ENCODE measurements at places on chromosomes 5 and 9. TPM values are rescaled to one million over a fixed set of nuclear protein-coding genes. Genes with fewer than 3 reads are reported as not detected.
A peak's percentile ranks its signal among the peaks of the same experiment; 100 is the strongest.

The EGFL7 gene
- 230 TPM for total RNA-seq

The EDIL3 gene
- total RNA-seq = 17.0 TPM

The COL5A1 gene
- total RNA-seq = 29.0 TPM

DNA sequence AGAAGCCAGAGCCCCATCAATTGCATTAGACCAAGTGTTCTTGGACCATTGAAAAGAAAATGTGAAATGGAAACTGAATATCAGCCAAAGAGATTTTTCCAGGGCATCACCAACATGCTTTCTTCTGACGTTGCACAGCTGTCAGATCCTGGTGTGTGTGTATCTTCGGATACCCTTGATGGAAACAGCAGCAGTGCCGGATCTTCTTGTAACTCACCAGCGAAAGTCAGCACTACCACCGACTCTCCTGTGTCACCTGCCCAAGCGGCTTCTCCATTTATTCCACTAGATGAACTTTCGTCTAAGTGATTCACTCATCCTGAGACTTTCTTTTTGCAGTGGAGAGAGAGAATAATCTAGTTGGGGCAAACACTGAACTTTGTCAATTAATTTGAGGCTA lies 75.7 kb downstream of the PIP5K1B start:
- DNase-seq = no peak

The NKD2 gene
- total RNA-seq = 24.1 TPM

DNA sequence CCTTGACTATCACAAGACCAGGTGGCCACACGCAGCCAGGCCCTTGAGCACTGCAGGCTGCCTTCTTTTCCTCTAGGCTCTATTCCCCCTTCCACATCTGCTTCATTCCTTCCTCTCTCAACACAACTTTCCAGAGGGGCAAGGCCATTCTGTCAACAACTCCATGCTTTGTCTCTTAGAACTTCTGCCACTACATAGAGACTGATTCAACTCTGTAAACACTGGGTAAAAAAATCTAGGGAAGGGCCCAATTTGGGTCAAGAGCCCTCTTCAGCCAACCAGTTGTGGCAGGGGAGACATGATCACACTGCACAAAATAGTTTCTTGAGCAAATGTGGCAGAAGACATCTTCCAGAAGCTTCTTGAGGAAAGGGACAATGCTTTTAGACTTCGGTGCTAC lies 55.6 kb downstream of the ATPSCKMT start:
- no peak for DNase-seq

DNA sequence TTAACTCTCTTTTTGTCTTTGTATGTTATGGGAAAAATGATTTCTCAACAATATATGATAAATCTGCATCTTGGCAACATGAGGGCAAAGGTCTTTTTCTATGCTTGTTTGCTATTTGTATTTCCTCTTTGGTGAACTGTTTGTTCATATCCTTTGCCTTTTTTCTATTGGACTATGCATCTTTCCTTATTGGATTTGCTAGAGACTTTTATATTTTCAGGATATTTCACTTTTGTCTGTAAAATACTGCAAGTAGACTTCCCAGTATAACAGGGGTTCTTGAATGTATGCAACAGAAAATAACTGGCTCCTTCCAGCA lies 69.4 kb upstream of the SSBP2 start:
- DNase-seq = no peak

- no peak for DNase-seq
Observed at GRCh38 chr9:68998812-68999211, 15.1 kb downstream of the PRKACG start.

DNA sequence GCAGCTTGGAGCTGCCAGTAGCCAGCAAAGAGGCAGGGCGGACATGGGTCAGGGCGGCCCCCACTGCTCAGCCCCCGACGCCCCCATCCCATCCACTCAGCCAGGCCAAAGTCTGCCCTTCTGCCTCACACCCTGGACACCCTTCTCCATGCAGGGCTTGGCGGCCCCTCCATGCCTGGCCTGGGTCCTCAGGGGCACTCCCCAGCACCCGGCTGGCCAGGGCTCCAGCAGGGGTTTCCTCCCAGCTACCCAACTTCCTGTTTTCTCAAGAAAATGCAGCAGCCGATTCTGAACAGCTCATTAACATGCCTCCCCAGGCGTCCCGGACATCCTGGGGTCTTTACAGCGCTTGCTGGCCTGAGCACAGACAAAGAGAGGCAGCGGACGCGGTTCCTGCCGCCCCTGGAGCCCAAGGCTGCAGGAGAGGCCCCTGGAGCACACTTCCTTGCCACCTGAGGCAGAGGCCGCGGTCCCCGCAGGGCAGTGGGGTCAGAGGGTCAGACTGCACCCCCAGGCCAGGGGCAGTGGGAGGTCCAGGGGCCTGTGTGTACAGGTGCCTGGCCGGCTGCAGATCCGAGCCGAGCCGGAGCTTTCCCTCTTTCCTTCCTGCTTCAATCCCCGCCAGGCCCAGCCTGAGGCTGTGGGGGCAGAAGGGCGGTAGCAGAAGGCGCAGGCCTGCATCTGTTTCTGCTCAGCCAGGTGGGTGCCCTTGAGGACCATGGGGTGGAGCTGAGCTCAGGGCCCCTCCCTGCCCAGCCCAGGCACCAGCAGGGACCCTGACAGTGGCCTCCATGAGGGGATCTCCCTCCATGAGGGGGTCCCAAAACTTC lies 18.7 kb upstream of the NRARP start:
- no peak for DNase-seq

The DIPK1B gene
- 15.1 TPM for total RNA-seq

- no peak for DNase-seq
Observed at GRCh38 chr5:151432210-151432609, 15.2 kb upstream of the SLC36A1 start.

The TNFSF15 gene
- total RNA-seq = 5.2 TPM

The TMEM252 gene
- 0.30 TPM for total RNA-seq

- DNase-seq = peak; percentile 10
Observed at GRCh38 chr5:139842321-139842720, 46.7 kb downstream of the PSD2 start.

DNA sequence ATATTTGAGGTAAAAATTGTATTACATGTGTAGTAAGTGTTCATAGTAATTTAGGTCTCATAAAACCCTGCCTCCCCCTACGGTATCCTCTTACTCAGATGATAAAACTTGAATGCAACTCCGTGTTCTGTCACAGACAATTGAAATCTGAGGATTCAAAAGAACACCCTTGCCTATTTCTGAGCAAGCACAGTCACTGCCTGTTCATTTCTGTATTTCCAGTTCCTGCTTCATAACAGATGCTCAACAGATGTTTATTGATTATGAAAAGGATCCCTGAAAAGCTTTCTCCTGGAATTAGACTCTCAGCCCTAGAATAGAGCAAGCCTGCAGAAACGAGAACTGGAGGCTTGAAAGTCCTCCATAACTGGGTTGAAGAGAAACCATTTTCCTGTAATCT lies 144.1 kb upstream of the SPEF2 start:
- DNase-seq = no peak

GRCh38 chr9:77498891-77499290 lies 149.2 kb downstream of the GNA14 start:
- DNase-seq = no peak

DNA sequence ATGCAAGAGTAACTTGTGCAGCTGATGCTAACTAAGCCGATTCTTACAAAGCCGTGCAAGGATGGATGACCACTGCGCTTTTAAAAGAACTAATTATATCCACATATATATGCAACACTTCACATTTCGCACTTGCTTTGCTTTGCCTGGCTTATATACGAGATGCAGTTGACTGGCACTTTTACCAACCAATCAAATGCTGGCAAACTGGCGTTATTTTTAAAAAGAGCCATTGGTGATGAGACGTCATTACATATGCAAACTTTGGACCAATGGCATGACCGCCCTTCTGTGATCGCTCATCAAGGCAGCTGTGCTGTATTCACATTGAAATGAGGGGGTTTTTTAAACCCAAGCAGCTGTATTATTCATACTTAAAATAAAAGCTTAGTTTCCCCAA lies 1147.7 kb upstream of the WWC1 start:
- no peak for DNase-seq

All from lower lobe of right lung (tissue), 2 donors.